ENCODE measurements at places on chromosomes 5 and 9. TPM values are rescaled to one million over a fixed set of nuclear protein-coding genes. Genes with fewer than 3 reads are reported as not detected.

DNA sequence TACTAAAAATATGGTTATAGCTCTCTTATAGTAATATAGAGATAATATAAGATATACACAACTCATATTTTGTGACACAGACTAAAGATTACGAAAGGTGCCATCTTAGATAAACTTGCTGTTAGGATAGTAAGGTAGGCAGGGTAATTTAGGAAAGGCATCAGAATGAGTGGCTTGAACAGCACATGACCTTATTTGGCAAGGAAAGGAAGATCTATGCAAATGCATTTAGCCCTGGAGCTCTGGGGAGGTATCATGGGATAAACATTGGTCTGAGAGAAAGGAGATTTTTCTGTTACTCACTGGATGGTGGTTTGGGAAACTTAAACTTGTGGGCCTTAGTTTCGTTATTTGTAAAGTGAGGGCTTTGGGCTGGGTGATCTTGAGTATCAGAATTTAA, 65.8 kb downstream of the KCTD16 start:
- DNase-seq: no peak

Gene NSG2
- not detected for polyA plus RNA-seq

DNA sequence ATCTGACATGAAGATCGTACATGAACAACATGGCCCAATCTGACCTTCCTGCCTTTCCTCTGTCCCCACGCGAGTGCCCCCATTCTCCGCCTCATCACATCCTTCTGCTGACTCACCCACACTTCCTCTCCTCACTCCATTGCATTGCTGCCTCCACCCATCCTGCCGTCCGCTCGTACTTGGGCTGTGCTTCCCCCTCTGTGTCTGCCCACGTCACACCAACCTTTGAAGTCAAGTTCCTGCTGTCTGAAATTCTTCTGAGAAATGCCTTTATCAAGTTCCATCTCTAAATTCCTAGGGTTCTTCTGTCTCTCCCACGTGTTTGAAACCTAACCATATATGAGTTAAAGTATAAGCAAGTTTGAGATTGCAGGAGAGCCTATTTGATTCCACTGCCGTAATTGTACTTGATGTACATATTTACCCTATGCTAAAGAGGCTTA, 18.0 kb upstream of the STARD4 start:
- DNase-seq: peak; percentile 99

DNA sequence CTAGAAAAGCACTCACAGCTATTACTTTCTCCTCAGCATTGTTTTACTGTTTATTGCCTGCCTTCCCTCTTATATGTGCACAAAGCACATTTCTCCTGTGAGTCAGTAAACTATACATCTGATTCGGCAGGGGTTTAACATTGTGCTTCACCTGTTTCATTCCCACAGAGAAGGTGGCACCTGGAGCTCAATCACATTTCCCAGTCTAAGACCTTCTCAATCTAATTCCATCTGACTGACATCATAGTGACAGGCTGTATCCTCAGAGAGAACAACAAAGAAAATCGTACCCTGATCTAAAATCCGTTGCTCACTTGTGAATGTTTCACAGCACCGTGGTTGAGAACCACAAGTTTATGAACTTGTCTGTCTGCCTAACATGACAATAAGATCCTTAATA, 92.4 kb upstream of the CAST start:
- no peak for DNase-seq

Gene ARID3C
- polyA plus RNA-seq: not detected

GRCh38 chr5:110588286-110588980, 138.0 kb downstream of the TMEM232 start:
- DNase-seq: no peak

Gene TMEM171
- polyA plus RNA-seq: not detected

DNA sequence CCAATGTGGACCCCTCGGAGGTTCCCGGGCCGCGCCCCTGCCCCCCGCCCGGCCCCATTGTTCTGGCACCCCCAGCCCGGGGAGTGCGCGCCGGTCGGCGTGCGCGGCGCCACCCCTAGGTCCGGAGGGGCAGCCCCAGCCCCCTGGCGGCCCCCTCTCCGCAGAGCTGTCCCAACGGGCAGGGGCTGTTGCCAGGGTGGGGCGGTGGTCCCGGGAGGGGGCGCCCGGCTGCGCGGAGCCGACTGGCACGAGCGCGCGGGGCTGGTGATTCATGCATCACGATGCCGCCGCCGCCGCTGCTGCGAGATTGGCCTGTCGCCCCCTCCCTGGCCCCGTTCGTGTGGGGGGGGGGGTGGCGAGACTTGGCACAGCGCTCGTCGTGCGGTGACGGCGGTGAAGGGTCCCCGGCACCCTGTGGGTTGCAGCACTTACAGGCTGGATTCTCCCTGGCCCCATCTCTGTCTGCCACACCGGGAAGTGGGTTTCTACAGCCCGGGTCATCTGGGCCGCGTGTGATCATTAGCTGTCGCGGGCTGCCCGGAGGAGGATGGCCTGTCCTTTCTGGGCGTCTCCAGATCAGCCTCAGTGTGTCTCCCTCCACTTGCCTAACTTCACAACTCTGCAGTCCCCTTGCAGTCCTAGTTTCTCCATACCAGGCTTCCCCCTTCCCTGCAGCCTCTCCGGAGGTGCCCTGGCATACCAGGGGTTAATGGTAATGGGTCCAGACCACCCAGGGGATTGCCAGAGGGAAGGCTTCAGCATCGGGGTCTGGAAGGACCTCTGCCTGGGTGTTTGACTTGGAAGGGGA, 858 bp downstream of the NCS1 start:
- DNase-seq: peak; percentile 36
